ENCODE measurements at places on chromosomes 7 and 10. TPM values are rescaled to one million over a fixed set of nuclear protein-coding genes. Genes with fewer than 3 reads are reported as not detected.

GRCh38 chr10:36182179-36182566, 540.1 kb upstream of the FZD8 start:
- DNase-seq = no peak

GRCh38 chr7:70704831-70705346, 427.1 kb upstream of the GALNT17 start:
- DNase-seq = no peak

DNA sequence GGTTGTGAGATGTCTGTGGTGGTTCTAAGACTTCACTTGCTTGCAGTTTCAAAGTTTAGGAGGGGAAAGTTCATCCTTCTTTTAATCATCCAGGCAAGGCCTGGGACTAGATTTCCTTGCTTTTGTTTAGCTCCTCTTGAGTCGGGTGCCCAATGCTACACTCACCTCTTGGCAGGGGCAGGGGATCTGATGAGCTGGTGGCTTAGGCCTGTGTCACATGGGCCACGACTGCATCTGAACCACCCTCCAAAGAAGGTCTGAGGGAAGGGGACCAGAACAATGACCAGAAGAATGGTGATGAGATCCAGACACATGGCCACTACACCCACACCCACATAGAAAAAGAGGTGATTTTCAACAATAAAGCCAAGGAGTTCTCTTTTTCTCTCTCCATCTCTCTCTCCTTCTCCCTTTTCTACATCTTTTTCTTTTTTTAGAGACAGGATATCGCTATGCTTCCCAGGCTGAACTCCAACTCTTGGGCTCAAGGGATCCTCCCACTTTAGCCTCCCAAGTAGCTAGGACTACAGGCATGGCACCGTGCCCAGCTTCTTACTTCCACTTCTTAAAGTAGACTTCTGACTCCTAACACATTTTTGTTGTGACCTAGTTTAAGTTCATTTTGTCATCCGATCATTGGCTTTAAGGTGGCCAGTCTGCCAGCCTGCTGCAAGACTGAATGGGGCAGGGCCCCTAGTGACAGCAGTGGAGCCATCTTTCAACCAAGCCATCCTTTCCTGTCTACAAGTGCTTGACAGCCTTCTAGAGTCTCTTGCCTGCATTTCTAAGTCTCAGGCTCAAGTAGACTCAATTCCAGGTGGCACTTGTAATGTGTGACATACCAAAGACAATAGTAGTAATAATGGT, 350.9 kb downstream of the RNLS start:
- DNase-seq = no peak

DNA sequence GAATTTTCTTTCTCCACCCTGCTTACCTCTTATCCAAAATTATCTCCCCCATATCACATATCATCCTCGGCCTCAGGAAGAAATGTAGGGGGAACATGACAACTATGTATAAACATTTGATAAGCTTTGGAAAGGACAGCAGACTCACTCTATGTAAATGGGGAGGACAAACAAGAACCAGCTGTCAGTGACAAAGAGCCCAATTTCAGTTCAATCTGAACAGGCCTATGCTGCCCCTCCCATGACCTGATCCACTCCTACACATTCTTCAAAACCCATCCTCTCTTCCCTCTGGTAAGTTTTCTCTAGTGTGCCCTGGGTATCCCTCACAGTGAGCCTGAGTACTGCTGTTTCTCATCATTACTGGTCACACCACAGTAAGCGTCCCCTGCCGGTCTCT, 20.8 kb downstream of the FZD9 start:
- no peak for DNase-seq

DNA sequence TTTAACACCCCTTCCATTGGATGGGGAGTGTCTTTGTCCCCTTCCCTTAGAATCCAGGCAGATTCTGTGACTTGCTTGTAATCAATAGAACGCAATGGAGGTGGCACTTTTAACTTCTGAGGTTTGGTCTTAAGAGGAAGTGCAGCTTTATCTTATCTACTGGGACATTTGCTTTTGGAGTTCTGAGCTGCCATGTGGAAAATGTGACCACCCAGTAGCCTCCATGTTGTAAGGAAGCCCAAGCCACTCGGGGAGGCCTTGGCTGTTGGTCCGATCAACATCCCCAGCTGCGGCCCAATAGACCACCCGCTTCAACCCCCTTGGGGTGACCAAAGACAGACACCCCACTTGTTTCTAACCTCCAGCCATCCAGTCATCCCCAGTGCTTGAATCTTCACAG, 86.3 kb upstream of the FAM171A1 start:
- no peak for DNase-seq

- DNase-seq = no peak
These were observed 236.9 kb downstream of the KLF6 start for GRCh38 chr10:3548076-3548475.

- no peak for DNase-seq
These were observed 233.3 kb downstream of the SLC25A13 start for GRCh38 chr7:96088579-96088978.

DNA sequence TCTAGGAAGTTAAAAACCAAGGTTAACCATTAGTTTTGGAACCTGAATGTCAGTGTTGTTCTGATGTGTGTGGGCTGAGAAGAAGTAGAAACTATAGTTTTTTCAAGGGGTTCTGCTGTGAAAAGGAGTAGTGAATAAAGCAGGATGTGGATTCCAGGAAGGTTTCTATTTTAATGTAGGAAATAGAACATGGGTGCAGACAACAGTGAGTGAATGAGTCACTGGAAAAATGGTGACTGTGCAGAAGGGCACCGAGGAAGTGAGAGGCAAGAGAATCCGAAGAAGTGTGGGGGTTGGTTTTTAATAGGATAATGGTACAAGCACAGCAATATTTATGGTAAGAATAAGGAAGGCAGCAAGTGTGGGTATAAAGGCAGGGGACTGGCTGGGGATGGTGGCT, 120.4 kb downstream of the ARHGAP21 start:
- no peak for DNase-seq

DNA sequence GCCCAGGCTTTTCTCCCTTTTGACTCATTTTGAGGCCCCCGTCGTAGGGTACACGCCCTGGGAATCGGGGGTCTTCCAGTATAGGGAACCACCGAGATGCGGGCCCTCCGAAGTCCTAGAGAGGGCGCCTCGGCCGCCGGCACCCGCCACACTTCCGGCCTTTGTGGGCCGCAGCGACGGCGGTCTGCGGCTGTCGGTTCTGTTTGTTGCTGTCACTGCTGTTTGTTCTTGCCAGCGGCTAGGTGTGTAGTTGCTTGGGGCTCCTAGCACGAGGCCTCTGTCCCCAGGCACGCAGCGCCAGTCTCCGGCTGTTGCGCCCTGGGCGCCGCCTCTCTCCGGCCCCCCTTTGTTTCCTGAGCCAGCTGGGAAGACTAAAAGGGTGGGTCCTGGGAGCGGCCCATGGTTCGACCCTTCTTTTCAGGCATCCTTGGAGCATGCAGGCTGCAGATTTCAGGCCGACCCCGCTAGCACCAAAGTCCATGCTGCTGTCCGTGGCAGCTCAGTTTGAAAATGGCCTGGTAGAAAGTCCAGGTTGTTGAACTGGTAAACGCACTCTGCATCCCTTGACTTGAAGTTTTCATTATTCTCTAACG, 17.8 kb upstream of the ZKSCAN1 start:
- peak; percentile 19 for DNase-seq

- DNase-seq = no peak
These were observed 47.7 kb upstream of the LYZL1 start for GRCh38 chr10:29240986-29241660.

DNA sequence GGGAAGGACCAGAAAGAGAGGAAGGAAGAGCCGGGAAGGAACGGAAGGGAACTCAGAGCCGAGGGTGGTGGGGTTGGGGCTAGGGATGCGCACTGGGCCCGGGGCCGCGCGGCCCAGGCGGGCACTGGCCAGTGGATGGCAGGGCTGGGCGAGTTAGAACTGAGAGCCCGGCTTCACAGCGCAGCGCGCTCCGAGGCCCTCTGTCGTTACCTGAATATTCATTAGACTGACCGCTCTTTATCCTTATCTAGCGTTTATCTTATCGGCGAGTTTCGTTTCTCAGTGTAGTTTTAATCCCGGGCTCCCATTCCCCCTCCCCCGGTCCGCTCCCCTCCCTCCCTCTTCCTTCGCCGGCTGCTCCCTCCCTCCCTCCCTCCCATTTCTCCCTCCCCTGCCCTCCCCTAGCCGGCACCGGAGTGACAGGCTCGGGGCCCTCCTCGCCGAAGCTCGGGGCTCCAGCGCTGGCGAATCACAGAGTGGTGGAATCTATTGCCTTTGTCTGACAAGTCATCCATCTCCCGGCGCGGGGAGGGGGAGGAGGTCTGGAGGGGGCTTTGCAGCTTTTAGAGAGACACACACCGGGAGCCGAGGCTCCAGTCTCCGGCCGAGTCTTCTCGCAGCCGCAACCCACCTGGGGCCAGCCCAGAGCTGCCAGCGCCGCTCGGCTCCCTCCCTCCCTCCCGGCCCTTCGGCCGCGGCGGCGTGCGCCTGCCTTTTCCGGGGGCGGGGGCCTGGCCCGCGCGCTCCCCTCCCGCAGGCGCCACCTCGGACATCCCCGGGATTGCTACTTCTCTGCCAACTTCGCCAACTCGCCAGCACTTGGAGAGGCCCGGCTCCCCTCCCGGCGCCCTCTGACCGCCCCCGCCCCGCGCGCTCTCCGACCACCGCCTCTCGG, at the start of gene PAX2:
Gene PAX2 (plus strand): TSS at position 596 of the 895 bp plus-strand sequence. CDS start 679 bp downstream, outside the sequence.
- DNase-seq = no peak

- DNase-seq = no peak
These were observed 113.4 kb downstream of the SEM1 start for GRCh38 chr7:96596120-96596826.

DNA sequence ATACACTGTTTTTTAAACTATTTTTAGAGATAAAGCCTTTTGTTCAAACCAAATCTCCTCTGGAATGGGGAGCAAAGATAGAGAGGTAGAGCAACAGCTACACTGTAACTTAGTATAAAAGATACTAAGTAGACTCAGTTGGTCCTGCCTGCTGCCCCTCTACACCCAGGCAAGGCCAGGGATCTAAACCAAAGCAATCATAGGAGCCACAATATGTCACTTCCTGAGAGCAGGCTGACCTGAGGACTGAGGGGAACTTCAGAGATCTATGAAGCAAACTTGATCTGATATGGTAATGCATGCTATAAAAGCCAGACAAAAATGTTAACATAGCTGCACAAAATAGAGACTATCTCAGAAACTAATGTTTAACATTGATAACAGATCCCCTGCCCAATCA, 7.0 kb upstream of the TRDMT1 start:
- no peak for DNase-seq

- no peak for DNase-seq
These were observed 4.0 kb upstream of the CREB5 start for GRCh38 chr7:28408105-28408959.

GRCh38 chr10:43395571-43396060, 13.4 kb downstream of the HNRNPF start:
- peak; percentile 39 for DNase-seq

DNA sequence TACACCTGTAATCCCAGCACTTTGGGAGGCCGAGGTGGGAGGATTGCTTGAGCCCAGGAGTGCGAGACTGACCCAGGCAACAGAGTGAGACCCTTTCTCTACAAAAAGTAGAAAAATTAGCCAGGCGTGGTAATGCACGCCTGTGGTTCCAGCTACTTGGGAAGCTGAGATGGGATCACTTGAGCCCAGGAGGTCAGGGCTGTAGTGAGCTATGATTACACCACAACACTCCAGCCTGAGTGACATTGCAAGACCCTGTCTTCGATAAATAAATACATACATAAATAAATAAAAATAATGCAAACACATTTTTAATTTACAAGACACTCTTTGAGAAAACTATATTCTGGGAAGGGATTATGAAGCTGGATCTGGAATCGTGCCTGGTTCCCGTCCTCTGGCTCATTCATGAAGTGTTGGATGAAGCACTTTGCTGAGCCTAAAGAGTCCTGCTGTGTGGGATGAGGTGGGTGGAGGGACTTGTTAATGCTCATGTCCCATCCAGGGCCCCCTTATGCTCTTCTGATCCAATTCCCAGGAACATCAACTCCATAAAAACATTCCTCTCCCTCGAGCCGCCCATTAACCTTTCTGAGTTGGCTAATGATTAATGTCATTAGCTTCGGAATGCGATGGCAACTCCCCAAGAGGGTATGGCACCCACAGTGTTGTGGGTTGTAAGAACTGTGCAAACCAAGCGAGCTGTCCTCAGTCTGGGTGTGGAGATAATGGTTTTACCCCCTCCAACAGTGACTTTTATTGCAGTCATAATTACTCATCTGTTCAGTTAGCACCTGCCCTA, 236.3 kb downstream of the BAMBI start:
- peak; percentile 49 for DNase-seq

GRCh38 chr10:3095373-3096139, 28.2 kb downstream of the PFKP start:
- DNase-seq = peak; percentile 55

DNA sequence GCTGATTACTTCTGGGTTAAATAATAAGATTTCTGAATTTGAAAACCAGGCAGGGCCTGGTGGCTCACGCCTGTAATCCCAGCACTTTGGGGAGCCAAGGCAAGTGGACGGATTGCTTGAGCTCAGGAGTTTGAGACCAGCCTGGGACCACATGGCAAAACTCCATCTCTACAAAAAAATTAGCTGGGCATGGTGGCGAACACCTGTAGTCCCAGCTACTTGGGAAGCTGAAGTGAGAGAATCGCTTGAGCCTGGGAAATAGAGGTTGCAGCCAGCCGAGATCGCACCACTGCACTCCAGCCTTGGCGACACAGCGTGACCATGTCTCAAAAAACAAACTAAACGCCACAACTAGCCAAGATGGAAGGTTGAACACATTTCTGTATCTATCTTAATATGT, 3.5 kb downstream of the CYCS start:
- no peak for DNase-seq

- no peak for DNase-seq
These were observed 110.7 kb downstream of the PLCE1 start for GRCh38 chr10:94104316-94105000.

DNA sequence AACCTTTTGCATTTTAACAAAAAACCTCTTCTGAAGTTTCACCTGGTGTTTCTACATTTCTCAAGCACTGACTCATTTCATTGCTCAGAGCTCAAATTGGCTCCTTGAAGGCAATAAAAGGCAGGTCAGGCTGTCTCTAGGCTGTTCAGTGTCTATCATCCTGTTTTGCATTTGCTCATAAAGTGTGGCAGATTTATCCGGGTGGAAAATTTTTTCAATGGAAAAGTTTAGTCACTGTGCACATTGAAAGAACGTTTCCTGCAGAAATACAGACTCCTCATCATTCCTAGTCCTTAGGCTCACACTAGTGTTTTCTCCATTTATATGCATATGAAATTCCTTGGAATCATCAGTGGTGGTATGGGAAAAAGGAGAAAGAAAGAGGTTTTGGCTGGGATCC, 114.2 kb upstream of the DGKB start:
- DNase-seq = peak; percentile 9

GRCh38 chr10:69742928-69743602, 58.6 kb upstream of the COL13A1 start:
- peak; percentile 70 for DNase-seq

GRCh38 chr7:43612599-43613589, 30.0 kb downstream of the STK17A start:
- DNase-seq = no peak

The LSM8 gene
- 43.6 TPM for total RNA-seq

The AMZ1 gene
- 0.12 TPM for total RNA-seq

The TUBB8 gene
- 0.34 TPM for total RNA-seq

The OR2A1 gene
- not detected for total RNA-seq

The ASZ1 gene
- not detected for total RNA-seq

The SPDYE11 gene
- total RNA-seq = not detected

The PDE1C gene
- 34.0 TPM for total RNA-seq

The METTL27 gene
- 14.3 TPM for total RNA-seq

The AGAP6 gene
- 14.5 TPM for total RNA-seq

The BHLHA15 gene
- total RNA-seq = 1.8 TPM

The CFAP43 gene
- total RNA-seq = 1.1 TPM

The WASHC2C gene
- 31.9 TPM for total RNA-seq

The SLC13A4 gene
- not detected for total RNA-seq

The SNCG gene
- total RNA-seq = 7.2 TPM

The GIMAP7 gene
- not detected for total RNA-seq
